ENCODE measurements at places on chromosomes 2 and 18.

GRCh38 chr2:95374921-95375471, 27.5 kb upstream of the FAHD2A start:
- DNase-seq = no peak

DNA sequence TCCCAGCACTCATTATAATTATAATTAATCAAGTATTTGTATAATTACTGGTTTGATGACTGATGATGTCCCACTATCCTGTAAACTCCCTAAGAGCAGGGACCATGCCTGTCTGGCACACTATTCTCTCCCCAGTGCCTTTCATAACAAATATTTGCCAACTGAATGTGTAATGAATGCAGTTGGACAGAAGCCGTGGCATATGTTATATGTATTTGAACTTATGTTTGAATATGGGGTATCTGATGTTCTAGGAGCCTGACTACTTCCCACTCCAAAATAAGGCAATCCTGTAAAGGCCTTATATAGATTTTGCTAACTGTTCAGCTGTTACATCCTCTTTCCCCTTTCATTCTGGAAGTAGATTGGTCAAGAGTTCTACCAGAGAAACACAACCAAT, 19.7 kb downstream of the OSBPL6 start:
- no peak for DNase-seq

- DNase-seq = no peak
Observed at GRCh38 chr18:965921-966758, 61.5 kb downstream of the ADCYAP1 start.

GRCh38 chr2:228648541-228648940, 467.1 kb upstream of the SPHKAP start:
- DNase-seq = no peak

DNA sequence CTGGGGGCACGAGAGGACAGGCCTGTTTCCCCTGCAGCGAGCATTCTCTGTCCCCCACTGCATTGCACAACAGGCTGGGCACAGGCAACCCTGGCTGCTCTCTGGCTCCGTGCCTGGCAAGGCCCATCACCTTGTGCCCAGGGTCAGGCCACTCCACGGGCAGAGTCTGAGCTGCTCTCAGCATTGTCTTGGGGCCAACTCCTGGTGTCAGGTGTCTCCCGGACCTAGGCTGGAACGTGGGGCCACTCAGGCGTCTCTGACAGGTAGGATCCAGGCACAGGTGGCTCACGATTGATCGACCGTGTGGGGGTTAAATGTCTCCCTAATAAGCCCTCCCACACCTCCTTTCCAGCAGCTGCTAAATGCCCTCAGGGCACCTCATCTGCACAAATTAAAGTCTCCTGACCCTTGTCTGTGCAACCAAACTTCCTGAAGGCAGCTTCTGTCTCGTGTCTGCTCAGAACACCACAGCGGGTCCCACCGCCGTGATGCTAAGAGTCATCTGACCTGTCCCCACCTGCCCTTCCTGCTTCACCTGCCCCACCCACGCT, 66.6 kb upstream of the GPC1 start:
- DNase-seq = no peak

DNA sequence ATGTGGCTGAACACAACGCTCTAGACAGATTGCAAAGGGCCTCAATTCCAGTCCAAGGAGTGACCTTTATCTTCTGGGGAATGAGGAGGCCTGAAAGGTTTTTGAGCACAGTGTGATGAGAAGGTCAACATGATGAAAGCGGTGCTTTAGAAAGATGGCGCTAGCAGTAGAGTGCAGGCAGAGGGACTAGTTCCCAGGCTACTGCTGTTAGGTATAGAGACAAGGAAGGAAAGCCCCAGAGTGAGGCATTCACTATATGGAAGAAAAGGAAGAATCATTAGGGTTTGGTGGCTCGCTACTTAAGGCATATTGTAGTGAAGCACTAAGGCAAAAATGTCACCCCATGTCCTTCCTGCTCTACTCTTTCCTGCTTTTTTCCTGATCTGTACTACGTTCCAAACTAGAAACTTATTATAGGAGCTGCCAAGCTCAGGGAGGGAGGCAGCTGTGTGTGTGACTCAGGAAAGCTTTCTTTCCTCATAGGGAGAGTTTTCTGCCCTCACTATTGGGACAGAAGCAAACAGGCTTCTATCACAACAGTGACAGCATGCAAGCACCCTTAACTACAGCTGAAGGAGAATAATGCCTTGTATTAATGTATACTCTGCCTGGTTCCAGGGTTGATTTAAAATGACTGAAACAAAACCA, 160.8 kb upstream of the CAVIN2 start:
- no peak for DNase-seq

DNA sequence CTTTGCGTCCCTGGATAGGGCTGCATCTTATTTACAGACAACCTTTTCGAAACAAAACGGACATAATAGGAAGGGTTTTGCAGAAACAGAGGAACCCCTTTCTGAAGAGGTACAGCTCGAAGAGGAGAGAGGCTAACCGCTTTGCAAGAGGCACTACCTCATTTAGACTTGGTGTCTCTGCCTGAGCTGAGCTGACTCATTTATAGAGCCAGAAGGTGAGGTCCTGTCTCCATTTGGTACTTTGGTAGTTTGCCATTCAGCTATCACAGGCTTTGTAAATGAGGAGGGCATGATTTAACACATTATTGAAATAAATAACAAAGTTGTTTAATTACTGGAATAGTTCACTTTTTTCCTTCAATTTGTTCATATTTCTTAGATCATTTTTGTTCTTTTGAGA, 2.2 kb upstream of the NXPH2 start:
- DNase-seq = no peak

- no peak for DNase-seq
Observed at GRCh38 chr2:41965173-41965908, 82.5 kb upstream of the PKDCC start.

- peak; percentile 4 for DNase-seq
Observed at GRCh38 chr2:9002637-9003365, 683 bp downstream of the MBOAT2 start.

DNA sequence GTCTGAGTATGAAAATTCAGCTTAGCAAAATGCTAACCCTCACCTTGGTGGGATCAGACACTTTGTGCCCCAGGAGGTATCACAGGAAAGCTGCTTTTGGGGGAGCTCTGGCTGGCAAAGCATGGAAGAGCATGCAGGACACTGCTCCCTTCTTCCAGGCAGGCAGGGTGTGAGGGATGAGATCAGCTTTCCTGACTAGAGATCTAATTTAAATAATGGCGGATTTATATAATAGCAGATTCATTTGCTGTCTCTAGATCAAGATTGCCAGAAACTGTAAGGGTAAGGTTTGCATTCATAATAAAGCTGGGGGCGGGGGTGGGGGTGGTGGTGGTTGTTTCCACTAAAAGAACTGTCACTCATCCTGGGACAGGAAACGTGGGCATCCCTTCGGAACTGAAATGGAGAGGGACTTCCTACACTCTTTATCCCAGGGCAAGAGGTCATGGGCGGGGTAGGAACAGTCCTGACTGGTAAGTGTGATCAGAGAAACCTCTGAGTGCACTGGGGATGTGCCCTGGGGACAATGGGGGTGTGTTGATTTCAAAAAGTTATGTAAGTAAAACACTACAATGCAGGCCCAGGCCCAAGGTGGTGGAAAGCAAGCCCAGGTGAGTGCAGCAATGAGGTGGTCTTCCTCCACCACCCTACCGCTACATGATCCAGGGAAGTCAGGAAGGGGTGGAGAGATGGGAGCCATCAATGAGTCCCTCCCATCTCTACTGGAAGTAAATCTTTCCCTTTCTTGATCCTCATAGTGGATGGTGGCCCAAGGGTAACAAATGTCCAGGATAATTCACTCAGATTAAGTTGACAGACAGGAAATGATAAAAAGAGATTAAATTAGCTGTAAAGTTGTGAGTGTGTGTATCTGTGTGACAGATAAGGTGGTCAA, 171.4 kb upstream of the SERPINE2 start:
- DNase-seq = no peak

GRCh38 chr2:37872192-37872750, 52.8 kb upstream of the RMDN2 start:
- no peak for DNase-seq

GRCh38 chr2:18209934-18210639, 331.6 kb downstream of the KCNS3 start:
- DNase-seq = no peak

GRCh38 chr2:24860631-24861030, 59.4 kb downstream of the ADCY3 start:
- DNase-seq = no peak

Data from activated naive CD4-positive, alpha-beta T cell treated with Interleukin-2 at 50 U/mL for 16 hours (primary cell).